Activated CD8-positive, alpha-beta memory T cell treated with anti-CD3 and anti-CD28 coated beads for 24 hours (primary cell): ENCODE measurements at places on chromosomes 16 and 17.

DNA sequence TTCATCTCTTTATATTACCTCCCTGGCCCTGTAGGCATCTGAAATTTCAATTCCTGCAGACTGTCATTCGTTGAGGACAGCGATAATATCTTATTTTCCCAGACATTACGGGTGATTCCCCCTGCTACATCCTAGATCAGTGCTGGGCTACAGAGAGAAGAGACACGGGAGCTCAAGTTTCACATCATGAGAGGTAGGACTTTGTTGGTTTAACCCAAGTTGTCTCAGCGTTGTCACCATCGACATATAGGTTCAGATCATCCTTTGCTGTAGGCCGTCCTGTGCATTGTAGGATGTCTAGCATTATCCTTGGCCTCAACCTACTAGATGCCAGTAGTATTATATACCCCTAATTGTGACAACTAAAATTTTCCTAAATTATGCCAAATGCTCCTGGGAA lies 19.3 kb downstream of the MT1X start:
- no peak for DNase-seq

GRCh38 chr17:65552214-65552613 lies 9.2 kb downstream of the AXIN2 start:
- DNase-seq, result no peak

GRCh38 chr17:50833510-50834428 lies 1.6 kb upstream of the WFIKKN2 start:
- no peak for DNase-seq

DNA sequence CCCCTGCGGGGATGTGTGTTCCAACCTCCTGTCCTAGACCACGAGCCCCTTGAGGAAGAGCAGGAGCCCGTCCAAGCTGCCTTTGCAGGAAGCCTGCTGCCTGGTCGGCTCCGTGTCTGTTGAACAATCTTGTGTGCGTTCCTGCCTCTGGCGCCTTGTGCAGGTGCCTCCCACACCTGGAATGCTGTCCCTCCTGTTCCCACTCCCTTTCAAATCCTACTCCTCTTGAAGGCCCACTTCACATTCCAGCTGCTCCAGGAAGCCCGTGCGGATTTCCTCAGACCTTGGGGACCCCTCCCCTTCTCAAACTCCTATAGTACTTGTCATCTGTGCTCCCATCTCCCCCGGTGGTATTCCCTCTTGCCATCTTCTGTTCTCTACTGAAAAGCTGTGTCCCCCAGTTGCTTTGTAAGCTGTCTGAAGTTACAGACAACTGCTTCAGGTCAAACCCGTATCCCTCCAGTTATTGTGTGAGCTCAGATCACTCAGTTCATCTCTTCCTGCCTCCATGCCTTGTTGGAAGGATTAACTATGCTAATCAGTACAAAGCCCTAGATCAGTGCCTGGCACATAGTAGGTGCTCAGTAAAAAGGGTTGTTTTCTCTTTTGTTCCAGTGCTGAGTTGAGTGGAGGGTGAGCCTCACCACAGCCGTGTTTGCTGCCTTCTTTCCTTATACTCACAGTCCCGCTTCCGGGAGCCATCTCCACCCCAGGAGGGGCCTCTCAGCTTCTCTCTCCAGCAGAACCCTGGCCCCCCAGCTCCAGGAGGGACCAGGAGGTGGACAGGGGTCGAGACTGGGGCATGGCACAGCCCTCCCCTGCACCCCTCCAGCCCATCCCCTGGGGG lies 241.8 kb upstream of the CIBAR2 start:
- DNase-seq, result no peak

DNA sequence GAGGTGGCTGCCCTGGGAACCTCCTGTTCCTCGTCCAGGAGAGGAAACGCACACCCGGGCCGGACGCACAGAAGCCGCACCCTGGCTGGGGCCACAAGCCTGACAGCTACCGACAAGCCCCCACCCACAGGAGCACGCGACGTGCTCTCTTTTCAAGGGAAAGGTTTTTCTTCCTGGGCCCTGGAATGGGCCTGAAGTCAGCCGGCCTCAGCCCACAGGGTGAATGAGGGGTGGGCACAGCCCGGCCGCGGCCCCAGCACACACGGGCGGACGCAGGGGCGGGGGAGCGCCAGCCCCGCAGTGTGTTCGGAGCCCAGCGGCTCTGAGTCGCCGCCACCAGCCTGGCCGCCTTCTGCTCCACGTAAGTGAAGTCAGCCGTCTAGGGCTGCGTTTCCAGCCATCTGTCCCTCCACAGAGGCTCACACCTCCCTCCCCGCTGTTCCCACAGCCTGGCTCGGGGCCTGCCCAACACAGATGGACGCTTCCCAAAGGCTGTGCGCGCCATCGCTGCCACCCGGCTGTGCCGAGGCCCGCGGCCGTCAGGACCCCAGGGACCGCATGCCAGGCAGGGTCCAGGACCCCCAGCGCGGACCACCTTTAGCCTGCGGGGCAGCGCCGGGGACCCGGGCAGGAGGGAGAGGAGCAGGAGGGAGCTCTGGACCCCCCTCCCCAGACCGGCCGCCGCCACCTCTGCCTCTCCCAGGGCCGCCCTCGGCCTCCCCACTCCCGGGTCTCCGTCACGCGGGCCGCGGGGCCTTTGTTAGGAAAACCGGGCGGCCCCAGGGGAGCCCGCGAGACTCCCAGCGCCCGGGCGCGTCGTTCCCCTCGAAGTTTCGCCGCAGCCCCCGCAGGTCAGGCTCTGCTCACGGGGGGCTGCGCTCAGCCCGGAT lies 36.8 kb downstream of the CBFA2T3 start:
- peak; percentile 67 for DNase-seq

DNA sequence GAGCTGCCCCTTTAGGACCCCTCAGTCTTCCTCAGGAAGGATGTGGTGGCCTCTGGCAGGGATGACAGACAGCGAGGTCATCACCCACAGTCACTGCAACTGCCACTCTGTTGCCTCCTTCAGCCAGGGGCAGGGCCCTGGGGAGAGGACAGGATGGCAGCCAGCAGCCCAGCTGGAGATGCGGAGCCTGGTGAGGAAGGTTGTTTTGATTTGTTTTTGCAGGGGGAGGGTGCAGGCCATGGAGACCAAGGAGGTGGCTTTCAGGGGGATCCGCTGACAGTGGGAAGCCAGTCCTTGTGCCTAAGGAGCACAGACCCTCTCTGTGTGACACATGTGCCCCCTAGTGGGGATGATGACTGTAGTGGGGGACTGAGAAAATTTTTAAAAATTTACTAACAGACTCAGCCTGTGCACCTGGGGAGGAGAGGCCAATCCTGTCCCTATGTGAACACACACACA lies 7.4 kb downstream of the PRCD start:
- peak; percentile 77 for DNase-seq

- DNase-seq, result no peak
Observed at GRCh38 chr17:35726127-35726952, 5.1 kb upstream of the RASL10B start.

DNA sequence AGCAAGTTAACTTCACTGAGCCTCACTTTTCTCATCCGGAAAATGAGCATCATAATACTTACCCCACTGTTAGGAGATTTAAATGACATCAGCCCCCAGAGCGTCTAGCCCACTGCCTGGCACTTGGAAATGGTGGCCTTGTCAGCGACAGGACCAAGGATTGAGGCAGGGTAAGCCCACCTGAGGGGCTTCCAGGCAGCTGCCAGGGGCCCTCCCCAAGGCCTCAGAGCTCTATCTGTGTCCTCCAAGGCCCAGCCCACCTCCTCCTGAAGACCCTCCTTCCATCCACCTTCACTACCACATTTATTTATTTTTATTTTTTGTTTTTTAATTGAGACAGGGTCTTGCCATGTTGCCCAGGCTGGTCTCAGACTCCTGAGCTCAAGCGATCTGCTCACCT lies 13.8 kb downstream of the PITPNM3 start:
- DNase-seq, result no peak

DNA sequence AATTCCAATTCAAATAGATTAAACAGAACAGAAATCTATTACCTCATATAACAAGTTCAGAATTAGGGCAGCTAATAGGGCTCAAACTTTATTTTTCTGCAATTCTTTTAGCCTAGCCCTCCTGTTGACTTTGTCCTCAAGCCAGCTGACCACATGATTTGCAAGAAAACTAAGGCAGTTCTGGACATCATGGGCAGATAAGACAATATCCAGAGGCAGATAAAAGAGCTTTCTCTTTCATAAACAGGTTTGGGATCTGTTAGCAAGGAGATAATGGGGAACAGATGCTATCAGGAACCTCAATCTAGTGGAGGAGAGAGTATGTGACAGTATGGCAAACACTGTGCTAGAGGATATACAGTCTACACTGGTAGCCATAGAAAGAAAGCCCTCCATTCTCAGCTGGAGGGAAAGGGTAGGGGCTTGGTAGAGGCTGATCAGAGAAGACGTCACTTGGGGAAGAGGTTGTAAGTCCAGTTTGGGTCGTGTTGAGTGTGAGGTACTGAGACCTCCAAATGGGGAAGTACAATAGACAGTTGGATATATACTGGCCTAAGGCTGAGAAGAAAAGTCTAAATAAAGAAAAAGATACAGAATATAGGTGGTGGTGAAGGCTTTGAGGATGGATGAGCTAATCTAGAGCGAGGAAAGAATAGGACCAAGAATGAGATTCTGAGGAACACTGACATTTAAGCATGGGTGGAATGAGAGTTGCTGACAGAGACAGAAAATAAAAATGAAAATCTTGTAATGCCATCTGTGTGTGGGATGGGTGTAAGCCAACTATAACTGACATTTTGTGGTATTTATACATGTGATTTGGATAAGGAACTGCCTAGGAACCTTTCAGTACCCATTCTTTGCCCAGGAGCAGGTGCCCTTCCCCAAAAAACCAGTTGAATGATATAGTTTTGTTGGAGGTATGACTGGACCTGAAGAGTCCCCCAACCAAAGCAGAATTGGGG lies 67.4 kb downstream of the CYB561 start:
- DNase-seq, result no peak

GRCh38 chr17:49873466-49873865 lies 25.6 kb upstream of the TAC4 start:
- no peak for DNase-seq

DNA sequence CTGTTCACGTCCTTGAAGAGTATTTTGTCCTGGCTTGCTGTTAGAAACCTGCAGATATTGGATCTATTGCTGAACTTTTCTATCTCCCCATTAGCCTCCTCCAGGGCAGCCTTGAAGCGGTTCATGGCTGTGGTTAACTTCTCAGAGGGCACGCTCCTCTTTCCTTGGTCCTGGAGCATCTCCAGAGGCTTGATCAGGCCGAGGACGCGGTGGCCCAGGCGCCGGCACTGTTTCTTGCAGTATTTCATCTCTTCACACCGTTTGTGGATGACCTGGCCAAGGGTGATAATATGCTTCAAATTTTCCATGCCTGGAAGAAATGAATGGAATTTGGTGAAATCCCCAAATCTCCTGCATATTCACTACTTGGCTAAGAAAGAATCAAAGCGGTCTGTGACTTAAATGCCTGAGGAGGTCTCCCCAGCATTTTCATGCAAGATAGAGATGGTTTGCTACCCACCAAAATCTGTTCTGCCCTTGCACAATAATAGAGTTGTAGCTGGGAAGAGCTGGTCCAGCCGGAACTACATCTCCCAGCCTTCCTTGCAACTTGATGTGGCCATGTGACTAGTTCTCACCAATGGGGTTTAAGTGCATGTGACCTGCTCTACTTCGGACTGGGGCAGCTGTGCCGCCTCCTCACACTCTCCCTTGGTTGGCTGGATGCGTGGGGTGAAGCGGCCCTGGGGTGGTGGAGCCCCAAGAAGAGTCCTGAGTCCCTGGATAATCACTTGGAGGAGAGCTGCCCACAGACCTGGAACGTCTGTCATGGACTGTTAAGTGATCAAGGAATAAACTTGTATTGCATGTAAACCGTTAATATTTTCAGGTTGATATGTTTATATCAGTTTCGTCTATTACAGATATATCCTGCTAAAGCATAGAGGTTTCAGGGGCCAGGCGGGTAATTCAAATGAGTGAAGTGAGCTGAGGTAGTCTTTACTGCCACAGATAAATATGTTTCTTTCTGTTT lies 4.9 kb downstream of the MLKL start:
- DNase-seq, result peak; percentile 72

DNA sequence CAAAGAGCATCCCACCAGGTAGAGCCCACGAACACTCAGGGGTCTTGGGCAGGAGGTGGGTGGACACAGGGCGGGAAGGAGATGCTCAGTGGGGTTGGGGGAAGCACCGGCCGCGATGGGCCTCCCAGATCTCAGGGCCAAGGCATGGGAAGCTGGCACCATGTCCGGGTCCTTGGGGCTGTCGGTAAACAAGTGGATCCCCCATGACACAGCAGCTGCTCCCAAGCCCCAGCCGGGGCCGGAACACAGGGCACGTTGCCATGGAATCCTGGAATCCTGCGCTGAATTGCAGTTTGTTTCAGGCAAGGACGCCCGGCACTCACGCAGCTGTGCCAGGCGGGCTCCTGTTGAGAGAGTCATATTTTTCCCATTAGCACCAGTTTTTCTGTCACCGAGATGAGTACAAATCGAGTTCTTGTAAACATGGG lies 23.0 kb upstream of the CHMP6 start:
- DNase-seq, result no peak

DNA sequence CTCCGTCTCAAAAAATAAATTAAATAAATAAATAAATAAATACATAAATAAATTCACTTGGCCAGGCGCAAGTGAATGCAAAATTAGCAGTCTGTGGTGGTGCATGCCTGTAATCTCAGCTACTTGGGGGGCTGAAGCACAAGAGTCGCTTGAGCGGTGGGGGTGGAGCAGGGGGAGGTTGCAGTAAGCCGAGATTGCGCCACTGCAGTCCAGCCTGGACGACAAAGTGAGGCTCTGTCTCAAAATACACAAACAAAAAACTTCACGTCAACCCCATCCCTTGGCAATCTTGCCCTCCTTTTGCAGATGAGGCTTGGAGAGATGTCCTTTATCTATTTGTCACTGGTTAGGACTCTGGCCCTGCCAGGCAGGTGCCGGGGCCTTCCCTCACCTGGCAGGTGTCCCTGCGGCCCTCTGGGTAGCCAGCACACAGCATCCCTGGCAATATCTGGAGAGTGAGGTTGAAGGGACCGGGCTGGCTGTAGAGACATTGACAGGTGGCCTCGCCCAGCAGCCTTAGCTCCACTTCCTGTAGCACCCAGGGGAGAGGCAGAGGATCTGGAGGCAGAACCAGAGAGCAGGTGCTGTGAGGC lies 4.4 kb downstream of the PRSS36 start:
- no peak for DNase-seq

GRCh38 chr17:43416998-43417890 lies 18.5 kb downstream of the ARL4D start:
- no peak for DNase-seq

DNA sequence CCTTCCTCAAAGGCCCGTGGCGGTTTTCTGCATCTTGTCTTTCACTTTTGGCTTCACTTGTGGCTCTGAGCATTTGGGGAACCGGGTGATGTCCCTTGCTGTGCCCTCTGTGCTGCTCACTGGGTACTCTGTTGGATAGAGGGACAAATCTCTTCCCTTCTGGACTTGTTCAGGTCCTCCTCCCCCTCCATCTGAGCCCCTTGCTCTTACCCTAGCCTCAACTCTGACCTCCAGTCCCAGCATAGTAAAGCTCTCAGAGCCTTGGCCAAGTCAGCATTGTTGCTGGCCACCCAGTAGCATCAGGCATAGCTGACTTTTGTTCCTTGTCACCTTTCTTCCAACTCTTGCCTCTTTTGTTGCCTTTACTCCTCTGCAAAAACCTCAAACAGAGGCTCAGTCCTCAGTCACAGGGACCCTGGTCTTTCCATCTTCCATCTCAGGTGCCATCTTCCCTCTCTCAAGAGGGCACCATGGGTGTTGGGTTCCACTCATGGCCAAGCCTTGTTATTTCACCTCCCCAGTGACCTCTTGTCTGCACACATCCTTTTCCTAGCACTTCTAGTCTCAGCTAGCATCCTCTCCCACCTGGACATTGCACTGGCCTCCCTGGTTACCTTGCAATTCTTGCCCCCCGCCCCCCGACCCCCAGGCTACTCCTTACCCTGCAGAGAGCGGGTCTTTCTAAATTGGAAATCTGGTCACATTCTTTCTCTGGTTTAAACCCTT lies 393 bp upstream of the PSMB10 start:
- DNase-seq, result no peak
